H1 (cell line): ENCODE measurements at places on chromosomes 5 and 9.

GRCh38 chr5:72353046-72353445, 32.9 kb downstream of the PTCD2 start:
- no peak for DNase-seq

- no peak for DNase-seq
Measured at GRCh38 chr9:116269250-116269649, 115.7 kb downstream of the PAPPA start.

- no peak for DNase-seq
Measured at GRCh38 chr5:79507251-79508205, 6.4 kb downstream of the HOMER1 start.

GRCh38 chr9:137919095-137919465, 41.5 kb downstream of the CACNA1B start:
- no peak for DNase-seq

DNA sequence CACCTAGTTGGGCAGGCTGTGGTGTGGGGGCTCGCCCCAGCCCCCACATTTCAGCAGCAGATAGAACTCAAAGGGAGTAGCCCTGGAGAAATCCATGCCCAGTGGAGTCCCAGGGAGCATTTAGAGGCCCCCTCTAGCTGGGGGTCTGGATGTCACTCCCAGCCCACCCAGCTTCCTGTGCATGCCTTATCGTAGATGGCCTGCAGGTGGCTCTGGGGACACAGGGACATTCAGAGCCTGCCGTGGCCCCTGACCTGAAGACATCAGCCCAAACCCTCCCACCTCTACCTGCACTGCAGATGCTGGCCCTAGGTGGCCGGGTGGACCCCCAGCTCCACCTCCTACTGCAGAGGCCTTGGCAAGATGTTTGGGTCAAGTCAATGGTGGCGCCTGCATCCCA, 49.0 kb upstream of the LMX1B start:
- DNase-seq, result no peak

DNA sequence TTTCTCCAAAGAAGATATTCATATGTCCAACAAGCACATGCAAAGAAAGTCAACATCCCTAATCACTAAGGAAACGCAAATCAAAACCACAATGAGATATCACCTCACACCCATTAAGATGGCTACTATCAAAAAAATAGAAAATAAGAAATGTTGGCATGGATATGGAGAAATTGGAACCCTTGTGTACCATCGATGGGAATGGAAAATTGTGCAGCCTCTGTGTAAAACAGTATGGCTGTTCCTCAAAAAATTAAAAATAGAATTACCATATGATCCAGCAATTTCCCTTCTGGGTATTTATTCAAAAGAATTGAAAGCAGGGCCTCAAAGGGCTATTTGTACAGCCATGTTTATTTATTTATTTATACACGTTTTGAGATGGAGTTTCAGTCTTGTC, 43.0 kb upstream of the HRH2 start:
- DNase-seq, result no peak

GRCh38 chr9:9045572-9045971, 1246.0 kb upstream of the DMAC1 start:
- no peak for DNase-seq

DNA sequence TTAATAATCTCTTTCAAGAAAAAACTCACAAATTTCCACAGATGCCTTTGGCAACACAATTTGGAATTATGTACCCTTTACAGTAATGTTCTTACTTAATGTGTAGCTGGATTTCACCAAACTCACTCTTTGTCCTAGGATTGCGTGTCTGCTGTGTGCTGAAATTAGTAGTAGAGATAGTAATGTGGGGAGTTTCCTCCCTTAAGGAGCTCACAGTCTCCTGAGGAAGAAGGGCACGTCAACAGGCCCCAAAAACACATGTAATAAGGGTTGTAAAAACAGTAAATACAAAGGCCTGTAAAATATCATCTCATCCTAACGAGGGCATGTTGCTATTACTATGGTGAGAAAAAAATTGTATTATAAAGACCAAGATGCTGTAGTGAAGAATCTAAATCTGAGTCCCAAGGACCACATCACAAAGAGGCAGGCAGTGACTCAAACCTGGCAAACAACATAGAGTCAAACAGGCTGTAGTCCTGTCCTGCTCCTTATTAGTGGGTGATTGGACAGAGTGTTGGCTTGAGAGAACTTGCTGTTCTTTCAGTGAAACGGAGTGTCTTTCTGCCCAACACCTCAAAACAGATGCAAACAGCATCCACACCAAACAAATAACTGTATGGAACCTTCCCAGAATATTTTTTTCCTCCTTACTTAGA, 83.2 kb upstream of the PAPPA start:
- no peak for DNase-seq

- no peak for DNase-seq
Measured at GRCh38 chr9:108077556-108077955, 588.0 kb upstream of the KLF4 start.

DNA sequence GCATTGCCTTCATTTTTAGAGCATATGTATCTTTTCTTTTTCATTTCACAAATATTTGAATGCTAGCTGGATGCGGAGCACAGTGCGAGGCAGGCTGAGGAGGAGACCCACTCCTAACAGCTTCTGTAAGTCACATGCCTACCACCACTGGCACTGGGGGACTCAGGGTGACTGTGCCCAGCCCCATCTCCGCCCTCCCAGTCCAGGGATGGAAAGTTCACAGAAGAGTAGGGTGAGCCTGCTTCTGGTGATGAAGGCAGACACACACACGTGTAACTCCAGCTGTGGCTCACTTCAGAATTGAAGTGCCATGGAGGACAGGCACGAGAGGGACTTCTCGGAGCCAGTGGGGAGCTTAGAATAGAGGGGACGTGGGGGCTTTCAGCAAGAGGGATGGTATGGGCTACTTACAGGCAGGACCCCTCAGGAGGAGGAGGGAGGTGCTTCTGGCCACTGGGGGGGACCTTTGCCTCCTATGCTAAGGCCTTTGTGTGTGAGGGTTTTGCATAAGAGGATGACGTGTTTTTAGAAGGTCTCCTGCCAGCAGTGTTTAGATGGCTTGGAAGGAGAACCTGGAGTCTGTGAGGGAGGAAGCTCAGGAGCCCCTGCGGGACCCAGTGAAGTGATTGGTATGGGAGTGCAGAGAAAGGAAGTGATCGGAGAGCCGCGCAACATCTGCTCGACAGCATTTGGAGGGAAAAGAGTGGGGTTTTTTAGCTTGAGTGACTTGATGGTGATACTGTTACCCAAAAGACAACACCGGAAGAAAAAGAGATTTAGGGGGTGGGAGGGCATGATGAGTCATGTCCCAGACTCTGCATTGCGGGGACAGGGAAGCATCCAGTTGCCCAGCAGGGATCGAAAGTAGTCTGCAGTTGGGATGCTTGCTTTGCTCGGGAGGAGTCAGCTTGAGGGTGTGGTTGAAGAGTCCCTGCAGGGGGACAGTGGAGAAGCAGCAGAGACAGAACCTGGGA, 163.5 kb upstream of the OTULINL start:
- no peak for DNase-seq

DNA sequence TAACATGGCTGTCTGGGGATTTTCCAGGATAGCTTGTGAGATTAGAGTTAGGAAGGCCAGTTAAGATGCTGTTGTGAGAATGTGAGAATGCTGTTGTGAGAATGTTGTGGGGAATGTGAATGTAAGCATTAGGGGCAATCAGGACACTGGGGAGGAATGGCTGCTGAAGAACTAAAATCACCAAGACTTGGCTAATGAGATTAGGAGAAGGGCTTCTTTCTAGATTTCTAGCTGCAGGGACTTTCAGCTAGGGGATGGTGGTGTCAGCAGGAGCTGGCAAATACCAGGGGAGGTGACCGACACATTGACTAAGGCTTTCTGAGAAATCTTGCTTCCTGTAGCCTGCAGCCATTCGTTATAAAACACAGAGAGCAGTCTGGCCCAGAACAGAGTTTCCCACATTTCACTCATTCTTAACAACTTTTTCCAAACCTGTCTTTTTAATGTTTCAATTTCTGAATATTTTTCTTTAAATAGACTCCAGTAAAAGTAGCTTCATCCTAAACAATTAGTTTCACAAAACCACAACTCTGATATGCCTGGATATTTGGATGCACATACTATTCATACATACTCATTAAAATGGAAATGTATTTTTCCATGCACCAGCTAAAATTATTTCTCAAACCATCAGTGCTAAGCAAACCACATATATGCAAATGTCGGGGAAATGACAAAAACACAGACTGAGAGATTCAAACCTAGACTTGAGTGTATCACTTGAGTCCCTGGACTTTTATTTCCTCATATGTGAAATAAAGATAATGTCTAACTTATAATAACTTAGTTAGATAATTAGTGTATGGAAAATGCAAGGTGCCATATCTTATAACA, 89.3 kb upstream of the TNC start:
- DNase-seq, result no peak

GRCh38 chr9:85453850-85454249, 287.9 kb downstream of the AGTPBP1 start:
- DNase-seq, result no peak

DNA sequence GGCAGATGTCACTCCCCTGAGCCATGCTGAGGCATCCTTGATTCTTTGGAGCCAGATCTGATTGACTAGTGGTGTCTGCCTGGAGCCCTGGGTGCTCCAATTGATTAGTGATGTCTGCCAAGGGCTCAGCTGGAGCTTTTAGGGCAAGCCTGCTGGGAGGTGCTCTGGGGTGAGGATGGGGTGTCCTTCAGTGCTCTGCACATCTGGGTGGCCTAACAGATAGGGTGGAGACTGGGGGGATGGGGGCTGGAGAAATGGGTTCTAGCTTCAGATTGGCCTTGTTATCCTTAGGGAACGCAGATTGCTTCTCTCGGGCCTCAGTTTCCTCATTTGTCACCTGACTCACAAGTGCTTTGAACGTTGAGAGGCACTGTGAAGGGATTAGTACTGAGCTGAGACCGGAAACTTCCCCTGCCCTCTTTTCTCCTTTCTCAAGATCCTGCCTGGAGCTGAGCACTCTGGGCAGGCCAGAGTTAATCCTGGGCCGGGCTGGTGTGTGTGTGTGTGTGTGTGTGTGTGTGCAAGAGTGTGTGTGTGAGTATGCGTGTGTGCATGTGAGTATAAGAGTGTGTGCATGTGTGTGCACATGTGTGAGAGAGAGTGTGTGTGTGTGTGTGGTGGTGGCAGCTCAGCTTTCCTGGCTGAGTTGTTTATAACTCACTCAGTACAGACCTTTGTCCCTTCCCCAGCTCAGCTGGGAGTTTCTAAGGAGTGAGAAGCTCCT, 5.6 kb upstream of the IER5L start:
- no peak for DNase-seq

GRCh38 chr5:116605310-116606070, 30.9 kb upstream of the SEMA6A start:
- DNase-seq, result no peak

DNA sequence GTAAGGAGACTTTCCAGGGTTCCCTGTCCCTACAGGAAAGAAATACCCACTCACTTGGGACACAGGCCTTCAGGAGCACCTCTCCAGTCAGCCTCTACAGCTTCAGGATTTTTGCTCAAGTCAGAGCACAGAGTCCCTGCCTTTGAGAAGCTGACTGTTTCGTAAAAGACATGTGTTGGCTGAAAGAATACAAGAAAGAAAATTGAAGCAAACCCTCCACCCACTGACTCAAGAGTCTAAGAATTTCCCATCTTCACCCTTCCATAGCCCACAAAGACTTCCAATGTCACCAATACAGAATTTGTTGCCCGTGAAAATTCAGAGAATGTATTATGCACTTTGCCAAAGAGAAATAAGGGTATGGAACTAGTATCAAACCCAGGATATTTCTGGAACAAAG, 53.0 kb upstream of the ZNF622 start:
- no peak for DNase-seq

DNA sequence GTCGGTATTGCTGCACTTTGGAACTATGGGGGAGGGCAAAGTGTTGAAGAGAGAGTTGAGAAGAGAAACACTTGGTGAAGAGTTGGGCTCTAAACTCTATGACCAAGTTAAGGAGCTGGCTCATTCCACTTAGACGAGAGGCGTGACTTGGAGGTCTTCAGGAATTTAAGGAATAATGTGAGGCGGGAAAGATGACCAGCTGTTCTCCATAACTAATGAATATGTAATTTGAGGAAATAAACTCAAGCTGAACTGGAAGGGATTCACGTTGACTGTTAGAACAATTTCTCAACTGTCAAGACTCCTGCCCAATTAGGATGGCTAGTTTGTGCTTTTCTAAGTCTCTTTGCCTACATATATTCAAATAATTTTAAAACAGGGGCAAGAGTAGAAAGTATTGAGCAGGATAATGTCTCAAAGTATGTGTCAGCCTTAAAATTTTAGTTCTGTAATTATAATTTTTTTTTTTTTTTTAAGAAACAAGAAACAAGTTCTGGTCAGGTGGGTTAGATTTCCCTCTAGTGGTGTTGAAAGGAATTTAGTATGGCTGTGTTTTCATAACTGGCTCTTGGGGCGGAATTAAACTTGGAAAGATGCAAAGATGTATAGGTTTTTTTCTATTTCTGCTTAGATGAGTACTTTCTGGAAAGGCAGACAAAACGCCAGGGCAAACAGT, 33.4 kb downstream of the TMEM252 start:
- no peak for DNase-seq

GRCh38 chr9:7333719-7334118, 465.9 kb downstream of the DMAC1 start:
- no peak for DNase-seq

DNA sequence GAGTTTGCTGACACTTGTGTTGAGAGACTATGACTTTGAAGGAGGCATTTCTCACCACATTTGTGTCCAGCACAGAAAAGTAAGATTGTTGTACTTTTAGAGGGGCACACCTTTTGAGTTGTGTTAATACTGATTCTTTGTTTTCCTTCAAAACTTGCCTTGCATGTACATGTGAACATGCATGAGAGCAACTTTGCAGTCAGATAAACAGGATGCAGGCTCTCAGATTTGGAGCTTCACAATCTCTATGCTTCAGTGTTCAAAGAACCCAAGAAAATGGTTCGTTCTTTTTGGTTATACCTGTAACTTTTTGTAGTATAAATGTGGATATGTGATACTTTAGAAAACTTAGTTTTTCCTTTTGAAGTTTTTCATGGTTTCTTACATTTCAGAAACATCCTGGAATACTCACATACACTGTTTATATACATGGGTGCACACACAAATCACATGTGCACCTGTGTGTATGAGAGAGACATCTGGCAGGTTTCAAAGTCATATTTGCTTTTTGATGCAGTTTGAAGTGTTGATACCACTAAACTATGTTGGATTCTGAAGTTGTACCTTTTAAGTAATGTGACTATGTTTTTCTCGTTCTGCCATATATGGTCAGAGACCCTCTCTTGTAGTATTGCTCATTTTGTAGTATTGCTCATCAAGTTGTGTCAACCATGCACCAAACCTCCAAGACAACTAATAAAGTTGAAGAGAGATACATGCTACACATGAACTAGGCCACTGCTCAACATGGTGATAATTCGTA, 190.7 kb downstream of the CD180 start:
- no peak for DNase-seq

DNA sequence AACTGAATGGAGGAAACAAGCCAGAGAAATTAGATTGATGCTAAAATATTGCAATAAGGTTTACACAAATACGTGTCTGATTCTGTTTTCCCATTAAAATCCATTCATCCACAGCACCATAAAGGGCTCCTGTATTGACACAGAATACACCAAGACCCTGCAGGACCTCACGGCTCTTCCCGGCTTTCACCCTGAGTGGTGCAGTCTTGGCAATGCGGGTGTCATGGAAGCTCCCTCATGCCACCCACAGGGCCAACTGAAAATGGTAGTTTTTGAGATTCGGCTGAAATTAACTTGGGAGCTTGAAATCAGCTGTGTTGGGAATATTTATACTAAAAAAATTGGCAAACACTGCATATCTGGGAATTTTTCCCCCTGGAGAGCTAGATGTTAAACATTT, 17.3 kb upstream of the EXOC3 start:
- DNase-seq, result no peak
